CMK (cell line): ENCODE measurements at places on chromosomes 6 and 20.

DNA sequence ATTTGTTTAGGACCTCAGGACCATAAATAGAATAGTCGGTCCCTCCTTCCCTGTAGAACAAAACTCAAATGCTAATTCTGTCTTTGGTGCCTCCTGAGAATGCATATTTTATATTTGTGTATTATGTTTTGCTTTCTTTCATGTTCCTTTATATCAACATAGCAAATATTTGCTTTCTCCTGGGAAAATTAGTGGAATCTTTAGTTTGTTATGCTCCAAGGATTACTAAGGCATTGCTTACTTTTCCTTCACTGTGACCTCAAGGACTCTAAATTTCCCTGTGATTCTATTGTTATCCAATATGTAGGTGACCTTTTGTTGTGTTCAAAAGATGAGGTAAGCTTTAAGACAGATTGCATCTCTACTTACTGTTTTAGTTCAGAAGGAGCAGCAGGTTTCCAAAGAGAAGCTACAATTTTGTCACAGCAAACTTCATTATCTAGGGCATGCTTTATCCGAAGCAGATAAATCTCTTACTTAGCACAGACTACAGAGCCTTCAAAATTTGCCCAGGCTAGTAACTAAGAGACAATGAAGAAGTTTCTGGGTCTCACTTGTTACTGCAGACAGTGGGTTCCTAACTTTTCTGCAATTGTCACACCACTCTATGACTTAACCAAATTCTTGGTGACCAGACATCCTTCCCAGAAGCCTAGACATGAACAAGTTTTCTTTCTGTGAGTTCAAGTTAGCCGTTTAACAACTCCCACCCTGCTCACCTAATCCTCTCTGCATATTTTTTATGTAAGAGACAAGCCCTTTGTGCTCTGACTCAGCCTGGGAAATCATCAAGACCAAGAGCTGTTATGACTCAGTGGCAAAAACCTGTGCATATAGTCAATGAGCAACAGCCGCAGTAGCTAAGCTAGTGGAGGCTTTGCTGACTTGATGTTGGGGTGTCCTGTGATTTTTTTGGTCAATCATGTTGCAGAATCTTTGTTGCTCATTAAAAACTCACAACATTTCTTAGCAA lies 378.8 kb downstream of the QKI start:
- no peak for DNase-seq

- no peak for DNase-seq
Measured at GRCh38 chr6:126064748-126065401, 78.5 kb downstream of the TRMT11 start.

- no peak for DNase-seq
Measured at GRCh38 chr6:143724876-143725275, 47.1 kb downstream of the PHACTR2 start.

GRCh38 chr20:47764154-47764733 lies 21.0 kb downstream of the SULF2 start:
- DNase-seq = no peak

GRCh38 chr20:47571426-47571825 lies 69.7 kb downstream of the NCOA3 start:
- no peak for DNase-seq

GRCh38 chr6:162798546-162799266 lies 70.9 kb downstream of the PACRG start:
- no peak for DNase-seq

GRCh38 chr6:72217626-72218025 lies 331.3 kb downstream of the RIMS1 start:
- no peak for DNase-seq

- DNase-seq = no peak
Measured at GRCh38 chr6:53796791-53797190, 2.0 kb downstream of the LRRC1 start.

- DNase-seq = no peak
Measured at GRCh38 chr6:142906945-142907470, 38.0 kb downstream of the HIVEP2 start.

DNA sequence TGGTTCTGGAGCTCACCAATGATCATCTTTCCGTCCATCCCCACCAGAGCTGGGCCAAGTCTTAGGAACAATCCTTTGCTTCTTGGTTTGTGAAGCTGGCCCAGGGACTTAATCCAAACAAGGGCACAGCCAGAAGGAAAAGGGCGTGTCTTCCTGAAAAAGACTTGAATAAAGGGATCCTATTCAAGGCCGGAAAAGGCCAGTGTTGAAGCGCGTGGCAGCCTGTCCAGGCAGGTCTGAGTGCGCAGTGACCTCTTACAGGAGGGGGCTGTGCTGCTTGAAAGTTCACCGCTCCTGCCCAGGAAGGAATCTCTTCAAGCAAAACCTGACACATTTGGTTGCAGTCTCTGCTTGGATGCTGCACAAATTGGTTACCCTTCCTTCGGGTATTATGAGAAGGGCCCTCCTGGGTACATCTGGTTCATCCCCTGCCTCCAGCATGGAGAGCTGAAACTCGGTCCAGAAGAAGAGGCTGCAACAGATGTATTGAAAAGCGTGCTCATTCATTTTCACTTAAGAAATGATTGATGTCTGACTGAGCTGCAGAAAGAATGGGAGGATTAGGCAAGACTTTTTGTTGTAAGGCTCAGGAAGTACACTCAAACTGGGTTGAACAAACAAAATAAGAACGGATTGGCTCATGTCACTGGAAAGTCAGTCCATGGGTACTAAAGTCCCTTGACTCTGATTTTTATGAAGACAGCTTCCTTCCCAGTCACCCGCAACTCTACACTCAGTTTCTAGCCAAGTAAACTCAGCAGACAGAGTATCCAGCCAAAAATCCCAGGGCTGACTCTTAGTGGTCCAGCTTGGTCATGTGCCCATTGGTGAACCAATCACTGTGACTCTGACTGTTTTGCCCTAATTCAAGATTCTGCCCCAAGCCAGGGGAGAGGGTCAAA lies 136.3 kb downstream of the TFAP2C start:
- DNase-seq = no peak

DNA sequence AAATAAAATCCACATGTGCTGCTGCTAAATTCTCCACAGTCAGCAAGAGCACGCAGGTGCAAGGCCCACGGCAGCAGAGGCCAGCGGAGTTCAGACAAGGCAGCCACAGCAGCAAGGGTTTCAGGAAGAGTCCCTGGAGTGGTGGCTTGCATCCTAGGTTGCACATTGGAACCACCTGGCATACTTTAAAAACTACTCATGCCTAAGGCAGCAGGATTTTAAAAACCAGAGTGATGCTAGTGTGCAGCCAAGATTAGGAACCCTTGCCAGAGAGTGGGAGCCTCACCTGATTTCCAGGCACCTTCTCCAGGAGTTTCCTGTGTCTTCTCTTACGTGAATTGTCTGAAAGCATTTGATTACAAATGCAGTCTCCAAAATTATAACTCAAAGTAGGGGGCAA lies 104.0 kb upstream of the GPR6 start:
- DNase-seq = no peak

DNA sequence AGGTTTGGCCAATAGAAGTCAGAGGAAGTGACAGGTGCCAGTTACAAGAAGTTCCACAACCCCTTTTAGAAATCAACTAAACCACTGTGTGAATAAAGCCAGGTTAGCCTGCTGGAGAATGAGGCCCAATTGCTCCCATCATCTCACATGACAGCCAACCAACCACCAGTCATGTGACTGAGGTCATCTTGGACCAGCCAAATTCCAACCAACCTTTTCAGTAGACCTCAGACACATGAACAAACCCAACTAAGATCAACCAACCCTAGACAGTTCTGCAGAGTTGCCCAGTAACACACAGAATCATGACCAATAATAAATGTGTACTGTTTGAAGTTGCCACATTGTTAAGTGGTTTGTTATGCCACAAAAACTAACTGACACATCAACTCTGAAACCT lies 44.6 kb upstream of the GGTLC1 start:
- DNase-seq = no peak

- no peak for DNase-seq
Measured at GRCh38 chr6:113428702-113429101, 428.4 kb upstream of the MARCKS start.

GRCh38 chr6:170295510-170296422 lies 4.9 kb upstream of the DLL1 start:
- no peak for DNase-seq

- no peak for DNase-seq
Measured at GRCh38 chr6:170034294-170034693, 256.6 kb downstream of the DLL1 start.

DNA sequence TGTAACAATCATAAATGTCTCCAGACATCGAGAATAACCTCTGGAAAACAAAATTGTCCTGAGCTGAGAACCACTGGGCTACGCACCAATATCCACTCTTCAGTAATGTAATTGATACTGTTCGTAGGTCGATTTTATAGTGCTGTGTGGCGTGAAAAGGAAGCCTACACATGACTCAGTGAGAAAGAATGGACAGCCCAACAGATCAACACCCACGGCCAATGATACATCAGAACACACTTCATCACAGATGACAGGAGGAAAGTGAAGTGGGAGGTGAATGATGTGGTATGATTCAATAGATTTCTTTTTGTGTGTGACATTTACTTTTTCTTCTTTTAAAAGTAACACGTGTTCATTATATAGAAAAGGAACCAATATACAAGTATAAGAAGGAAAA lies 93.5 kb downstream of the RPS12 start:
- no peak for DNase-seq

GRCh38 chr6:139027620-139028182 lies 844 bp upstream of the ABRACL start:
- no peak for DNase-seq

DNA sequence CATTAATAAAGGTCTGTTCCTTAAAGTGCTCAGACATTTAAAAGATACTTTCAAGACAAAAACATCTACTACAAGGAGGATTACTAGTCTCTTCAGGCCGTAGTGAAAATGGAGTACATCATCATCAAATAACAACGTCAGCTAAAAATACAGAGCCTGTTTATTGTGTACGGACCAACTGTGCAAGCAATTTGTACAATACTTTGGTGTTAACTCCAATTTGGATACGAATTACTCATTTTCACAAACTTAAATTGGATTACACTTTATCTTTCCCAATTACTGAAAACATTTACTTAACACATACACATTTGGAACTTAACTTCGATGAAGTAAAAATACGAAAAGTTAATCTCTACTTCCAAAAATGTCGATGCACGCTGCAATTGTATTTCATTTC lies 802 bp downstream of the CYP39A1 start:
- no peak for DNase-seq

DNA sequence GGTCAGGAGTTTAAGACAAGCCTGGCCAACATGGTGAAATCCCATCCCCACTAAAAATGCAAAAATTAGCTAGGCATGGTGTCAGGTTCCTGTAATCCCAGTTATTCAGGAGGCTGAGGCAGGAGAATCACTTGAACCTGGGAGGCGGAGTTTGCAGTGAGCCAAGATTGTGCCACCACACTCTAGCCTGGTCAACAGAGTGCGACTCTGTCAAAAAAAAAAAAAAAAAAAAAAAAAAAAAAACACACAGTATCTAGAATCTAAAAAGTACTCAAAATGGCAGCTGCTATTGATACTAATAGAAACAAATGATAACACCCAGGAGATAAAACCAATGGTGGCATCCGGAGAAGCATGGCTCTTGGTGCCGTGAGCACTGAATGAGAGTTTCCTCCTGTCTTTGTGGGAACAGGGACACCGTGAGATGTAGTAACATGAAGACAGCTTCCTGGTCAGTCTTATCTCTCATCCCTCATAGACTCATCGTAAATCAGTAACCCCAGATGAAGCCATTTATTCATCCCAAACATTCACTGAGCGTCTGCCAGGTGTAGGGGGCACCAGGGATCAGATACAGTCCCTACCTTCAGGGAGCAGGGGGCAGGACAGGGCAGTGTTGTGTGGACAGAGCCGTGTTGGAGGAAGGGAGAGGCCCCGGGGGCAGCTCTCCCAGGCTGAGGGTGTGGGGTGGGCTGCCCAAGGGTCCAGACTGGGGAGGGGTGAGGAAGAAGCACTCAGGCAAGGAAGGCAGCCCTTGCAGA lies 66.1 kb downstream of the SYNJ2 start:
- DNase-seq = no peak

DNA sequence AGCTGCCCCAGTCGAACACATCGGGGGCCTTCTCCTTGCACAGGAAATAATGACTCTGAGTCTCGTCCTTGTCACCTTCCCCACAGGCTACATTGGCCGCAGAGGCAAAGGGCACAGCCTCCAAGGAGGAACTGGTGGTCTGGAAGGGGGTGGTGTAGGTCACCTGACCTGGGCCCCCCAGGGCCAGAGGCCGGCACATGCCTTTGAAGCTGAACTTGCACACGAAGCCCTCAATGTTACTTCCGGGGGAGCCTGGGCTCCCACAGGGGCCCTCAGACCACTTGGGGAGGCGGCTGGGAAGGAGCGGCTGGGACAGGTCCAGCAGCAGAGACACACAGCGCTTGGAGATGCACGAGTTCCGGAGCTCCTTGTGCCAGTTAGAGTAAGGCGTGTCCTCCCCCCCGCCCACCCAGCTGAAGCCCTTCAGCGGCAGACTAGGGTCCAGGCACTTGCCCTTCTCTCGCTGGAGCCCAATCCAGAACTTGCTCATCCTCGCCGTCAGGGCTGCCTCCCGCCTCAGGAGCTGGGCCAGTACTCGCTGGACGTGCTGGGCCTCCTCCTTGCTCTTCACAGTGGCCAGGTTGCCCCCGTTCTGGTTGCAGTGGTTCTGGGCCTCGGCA lies 578 bp downstream of the CD93 start:
- no peak for DNase-seq

DNA sequence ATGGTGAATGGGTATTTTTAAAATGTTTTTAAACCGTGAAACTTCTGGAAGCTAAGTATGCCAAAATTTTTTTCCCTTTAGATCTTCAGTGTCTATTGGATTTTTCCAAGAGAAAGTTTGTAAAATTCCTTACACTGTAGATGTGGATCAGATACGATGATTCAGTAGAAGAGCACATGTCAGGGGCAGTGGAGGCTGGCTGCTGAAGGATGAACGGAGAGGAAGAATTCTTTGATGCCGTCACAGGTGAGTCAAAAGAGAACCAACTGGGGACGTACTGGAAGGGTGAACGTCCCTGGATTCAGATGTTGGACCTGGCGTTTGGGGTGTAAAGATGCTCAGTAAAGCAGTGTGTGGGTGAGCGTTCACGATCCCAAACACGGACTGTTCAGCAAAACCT lies 17.7 kb downstream of the OSBPL2 start:
- DNase-seq = no peak

DNA sequence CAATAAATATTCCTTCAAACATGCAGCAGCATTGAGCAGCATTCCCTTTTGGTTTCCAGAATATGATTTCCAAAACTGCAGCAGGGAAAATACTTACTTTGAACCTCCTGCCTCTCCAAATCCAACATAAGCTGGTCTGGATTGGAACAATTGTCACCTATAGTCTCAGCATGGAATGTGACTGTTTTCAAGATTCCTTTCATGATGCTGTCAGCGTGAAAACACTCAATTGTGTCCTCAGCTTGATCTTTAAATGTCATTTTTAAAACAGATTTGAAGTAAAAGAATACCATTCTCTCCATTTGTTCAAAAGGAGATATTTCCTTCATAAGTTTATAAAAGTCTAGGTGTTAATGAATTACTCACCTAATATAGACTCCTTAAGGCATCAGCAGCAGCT lies 993.9 kb downstream of the EYS start:
- DNase-seq = no peak

GRCh38 chr6:106613590-106613989 lies 15.7 kb downstream of the RTN4IP1 start:
- DNase-seq = no peak
